ENCODE measurements at places on chromosomes 3 and 15.

- peak; percentile 32 for DNase-seq
These were observed 11.5 kb upstream of the ANKRD28 start for GRCh38 chr3:15809313-15809712.

DNA sequence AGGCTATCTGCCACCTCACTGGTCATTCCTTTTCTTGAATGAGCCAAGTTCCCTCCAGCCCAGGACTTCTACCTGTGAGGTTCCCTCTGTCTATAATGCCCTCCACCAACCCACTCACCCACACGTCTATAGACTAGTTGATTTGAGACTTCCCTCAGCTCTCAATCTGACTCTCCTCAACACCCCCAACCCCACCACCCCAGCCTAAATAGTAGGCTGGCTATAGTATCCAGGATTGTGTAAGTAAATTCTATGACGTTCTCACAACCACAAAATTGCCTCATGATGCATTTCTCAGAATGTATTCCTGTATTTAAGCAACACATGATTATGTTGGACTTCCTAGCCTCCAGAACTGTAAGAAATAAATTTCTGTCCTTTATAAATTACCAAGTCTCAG lies 2.2 kb downstream of the PLSCR1 start:
- no peak for DNase-seq

DNA sequence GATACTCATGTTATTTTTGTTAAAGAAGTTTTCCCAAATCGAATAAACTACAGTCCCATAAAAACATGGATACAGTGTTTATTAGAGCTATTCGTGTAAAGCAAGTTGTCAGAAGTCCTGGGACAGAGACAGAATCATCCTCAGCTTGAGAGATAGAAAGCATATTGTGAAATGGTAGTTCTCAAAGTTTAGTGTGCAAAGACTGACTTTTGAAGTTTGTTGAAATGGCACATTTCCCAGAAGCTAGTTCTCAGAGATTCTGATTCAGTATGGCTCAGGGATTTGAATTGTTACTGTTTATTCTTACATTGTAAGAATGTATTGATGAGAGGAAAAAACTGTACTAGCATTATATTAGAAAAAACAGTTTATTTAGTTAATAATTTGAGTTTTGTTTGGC lies 22.1 kb downstream of the GABRR3 start:
- no peak for DNase-seq

DNA sequence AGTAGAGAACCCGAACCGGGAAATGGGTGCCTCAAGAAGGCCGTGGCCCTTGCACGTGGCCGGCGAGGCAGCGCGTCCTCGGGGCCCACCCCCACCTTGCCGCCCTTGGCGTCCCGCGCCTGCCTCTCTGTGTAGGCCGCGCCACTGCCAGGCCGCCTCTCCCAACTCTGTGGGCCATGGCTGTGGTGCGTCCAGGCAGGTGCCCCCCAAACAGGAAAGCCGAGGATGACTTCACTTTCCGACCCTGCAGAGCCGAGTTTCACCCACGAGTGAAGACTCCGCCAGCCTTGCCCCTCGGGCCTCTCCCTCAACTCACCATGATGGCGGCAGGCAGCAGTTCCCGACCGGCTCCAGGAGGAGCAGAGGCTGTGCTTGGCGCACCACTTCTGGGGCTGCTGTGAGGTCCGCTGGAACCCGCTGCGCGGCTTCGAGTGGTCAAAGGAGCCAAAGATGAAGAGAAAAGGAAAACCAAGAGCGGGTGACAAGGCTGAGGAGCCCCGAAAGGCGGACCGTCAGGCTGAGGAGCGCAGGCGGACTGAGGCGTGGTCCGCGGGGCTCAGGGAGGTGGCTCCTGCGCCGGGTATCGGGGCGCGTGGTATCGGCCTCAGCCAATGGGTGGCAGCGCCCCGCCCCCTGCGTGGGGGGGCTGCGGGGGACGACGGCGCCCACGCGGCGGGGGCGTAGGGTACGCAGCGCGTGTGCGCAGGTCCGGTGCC lies at the start of gene DAZL:
Gene DAZL (minus strand): TSS at position 537 of the 716 bp plus-strand sequence. CDS start 218 bp downstream, at position 319.
- DNase-seq, result no peak

GRCh38 chr3:196843435-196844110 lies 24.1 kb upstream of the SENP5 start:
- no peak for DNase-seq

DNA sequence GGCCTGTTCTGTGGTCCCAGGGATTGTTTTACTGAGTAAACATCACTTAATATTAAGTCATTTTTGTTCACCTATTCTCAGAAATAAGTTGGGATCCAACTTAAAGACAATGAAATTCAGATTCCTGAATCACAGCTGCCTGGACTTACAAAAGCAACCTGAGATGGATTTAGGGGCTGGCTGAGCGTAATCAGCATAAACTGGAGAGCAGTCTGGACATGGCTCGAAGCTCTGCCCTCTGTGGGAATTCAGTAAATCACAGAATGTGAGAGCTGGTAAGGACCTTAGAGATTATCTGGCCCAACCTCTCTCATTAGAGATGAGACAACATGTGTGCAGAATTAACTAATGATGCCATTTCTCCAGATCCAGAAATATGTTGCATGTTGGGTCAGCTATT lies 23.7 kb downstream of the CCDC80 start:
- DNase-seq, result no peak

DNA sequence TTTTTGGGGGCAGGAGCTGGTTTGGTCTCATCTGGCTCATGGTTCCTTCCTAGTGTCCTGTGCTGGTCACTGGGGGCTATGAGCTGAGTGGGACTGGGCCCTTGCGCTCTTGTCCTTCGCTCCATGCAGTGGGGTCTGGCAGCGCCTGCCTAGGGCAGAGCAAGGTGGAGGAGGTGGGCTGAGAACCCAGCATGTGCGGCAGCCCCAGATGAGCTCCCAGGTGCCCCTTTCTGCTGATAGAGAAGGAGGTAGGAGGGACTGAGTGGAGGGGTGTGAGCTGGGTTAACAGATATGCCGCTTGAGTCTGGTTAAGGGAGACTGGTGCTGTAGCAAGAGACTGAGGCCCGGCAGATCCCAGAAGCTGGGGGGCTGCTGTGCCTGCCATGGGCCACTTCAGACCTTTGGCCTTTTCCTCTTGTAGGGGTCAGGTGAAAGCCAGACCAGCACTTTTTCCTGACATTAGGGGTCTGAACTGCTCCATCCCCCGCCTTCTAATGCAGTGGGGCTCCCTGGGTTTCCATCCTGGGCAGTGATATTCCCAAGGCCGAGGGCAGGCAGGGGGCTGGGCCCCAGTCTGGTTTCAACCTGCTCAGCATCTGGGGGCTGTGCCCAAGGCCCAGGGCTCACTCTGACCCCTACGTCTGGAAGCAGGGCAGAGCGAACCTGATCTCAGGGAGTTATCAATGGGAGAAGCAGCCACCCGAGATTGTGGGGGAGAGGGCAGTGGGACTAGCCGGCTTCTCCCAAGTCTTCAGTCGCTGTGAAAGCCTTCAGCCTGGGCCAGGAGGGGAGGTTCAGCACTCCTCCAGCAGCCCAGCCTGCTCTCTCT lies 62.9 kb upstream of the PRR23C start:
- no peak for DNase-seq

GRCh38 chr3:170524073-170524472 lies 61.8 kb downstream of the SLC7A14 start:
- DNase-seq, result peak; percentile 70

DNA sequence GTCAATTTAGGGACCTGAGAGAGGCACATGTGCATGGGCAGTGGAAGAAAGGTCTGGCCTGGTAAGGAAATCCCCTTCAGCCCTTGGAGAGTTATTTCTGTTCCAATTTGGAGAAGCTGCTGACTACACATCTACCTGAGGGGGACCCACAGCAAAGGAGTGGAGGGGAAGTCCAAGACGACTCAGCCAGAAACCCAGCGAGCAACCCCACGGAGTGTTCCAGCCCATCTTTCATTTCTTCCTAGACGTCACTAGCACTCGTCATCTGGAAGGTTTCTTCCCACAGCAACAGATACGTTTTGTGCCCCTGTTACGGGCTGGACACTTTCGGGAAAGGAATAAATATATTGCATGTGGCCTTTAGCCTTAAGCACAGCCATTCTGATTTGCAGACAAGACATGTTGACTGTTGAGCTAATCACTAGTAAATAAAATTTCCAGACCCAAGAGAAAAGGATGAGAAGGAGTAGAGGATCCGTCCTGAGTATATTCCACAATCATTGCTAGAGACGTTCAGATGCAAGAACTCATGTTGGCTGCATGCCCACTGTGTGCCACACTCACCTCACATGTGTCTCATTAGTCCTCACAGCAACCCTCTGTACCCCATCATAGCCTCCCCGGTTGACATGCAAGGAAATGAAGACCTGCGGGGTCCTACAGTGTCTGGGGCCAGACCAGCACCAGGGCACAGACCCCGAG lies 7.8 kb upstream of the FAM174B start:
- no peak for DNase-seq

DNA sequence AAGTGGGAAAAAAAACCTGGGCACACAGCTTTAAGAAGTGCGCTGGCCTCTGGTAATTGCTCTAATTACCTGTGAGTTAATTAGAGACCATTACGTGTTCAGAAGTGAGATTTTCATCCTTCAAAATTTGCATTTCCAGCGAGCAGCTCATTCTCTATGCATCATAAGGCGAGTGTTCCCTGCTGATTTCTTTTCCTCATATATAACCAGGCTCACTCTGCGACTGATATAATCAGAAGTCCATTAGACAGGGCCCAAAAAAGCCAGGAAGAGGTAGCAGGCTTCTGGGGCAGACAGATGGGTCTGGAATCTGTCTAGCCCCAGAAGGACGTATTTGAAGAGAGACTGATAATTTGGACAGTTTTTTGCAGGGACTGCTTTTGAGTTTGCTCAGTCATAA lies 158.7 kb downstream of the MTHFS start:
- no peak for DNase-seq

GRCh38 chr15:63920504-63921175 lies 86.9 kb upstream of the HERC1 start:
- DNase-seq, result no peak

GRCh38 chr3:38002291-38002876 lies 11.8 kb downstream of the VILL start:
- DNase-seq, result no peak

DNA sequence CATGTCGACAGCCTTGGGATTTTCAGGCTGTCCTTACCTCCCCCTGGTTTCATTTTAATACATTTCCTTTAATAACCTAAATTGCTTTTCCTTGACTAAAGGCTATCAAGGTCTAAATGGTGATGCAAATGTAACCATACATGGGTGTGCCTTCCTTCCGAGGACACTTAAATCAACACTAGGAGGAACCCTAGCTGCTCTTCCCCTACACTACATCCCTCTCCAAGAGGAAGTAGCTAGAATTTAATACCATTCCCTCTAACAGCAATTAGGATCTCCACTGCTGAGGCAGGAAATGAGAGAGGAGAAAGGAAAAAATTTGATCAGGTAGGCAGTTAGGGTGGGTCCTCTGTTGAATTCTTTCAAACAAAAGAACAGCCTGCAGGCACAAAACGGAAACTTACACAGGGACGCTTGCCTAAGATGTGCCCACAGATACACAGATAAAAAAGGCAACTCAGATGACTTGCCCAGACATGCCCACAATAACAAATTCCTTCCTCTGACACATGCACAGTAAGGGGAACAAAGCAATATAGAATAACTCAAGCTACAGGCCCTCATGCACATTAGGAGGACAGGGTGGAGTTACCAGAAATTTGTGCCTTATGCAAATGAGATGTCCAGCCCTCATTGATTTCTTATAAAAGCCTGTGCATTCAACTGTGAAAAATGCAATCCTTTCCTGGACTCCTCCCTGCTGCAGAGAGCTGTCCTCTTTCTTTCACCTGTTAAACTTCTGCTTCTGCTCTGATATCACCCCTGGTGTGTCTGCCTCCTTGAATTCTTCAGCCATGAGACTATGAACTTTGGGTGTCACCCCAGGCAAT lies 1024.4 kb upstream of the CADM2 start:
- DNase-seq, result peak; percentile 32

- no peak for DNase-seq
These were observed 55.9 kb downstream of the SQOR start for GRCh38 chr15:45690581-45691260.

GRCh38 chr15:32098033-32098432 lies 67.7 kb downstream of the CHRNA7 start:
- DNase-seq, result no peak

GRCh38 chr3:147089286-147089685 lies 317.1 kb downstream of the ZIC4 start:
- DNase-seq, result no peak
